Hypothalamus (tissue), 51 donors: ENCODE measurements at places on chromosomes 2 and 18.

GRCh38 chr2:160869411-160869810, 290.8 kb upstream of the TANK start:
- no peak for DNase-seq

- no peak for DNase-seq
Measured at GRCh38 chr2:20599001-20599600, 51.8 kb downstream of the HS1BP3 start.

GRCh38 chr18:816088-816653, 4.1 kb upstream of the YES1 start:
- no peak for DNase-seq

DNA sequence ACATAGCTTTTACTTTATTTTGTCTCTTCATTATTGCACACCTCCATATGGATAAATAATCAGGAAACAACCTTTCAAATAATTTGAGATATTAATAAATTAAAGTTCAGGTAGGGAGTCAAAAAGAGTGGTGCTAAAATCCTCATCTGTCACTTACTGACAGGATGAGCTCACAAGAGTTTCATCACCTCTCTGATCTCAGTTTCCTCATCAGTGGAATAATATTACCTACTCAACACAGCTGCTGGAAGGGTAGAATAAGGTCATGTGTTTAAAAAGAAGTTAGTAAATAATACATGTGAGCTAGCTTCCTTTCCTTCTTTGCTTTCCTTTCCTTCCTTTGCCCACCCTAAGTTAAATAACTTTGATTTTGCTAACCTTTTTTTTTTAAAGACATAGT, 61.9 kb downstream of the RDH14 start:
- DNase-seq, result no peak

DNA sequence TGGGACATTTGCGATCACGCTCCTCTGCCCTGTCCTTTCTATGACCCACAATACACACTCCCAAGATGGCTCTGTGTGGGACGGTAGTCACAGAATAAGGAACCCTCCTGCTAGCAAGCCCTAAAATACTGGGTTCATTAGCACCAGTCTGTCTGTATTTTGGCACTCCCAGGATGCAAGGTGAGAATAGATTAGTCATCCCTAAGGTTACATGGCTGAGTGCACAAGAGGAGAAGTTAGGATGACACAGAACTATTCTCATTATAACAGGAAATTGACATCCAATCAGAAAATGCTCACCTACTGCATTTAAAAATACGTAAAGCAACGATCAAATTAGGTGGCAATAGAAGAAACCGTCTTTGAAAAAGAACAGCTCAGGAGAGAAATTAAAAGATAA, 590.2 kb downstream of the EPHA4 start:
- no peak for DNase-seq
